ENCODE measurements at places on chromosomes 1 and 21. TPM values are rescaled to one million over a fixed set of nuclear protein-coding genes. Genes with fewer than 3 reads are reported as not detected.

Gene HAO2
- total RNA-seq, result not detected

Gene HLX
- 0.28 TPM for total RNA-seq

Gene POLR3C
- total RNA-seq, result 34.6 TPM

Gene TMEM52
- not detected for total RNA-seq

Gene TSPEAR
- not detected for total RNA-seq

Gene HAPLN2
- not detected for total RNA-seq

Gene UBE2U
- total RNA-seq, result not detected

Gene LEMD1
- 0.97 TPM for total RNA-seq

Gene BGLAP
- 4.8 TPM for total RNA-seq
